ENCODE measurements at places on chromosomes 12 and 14.
A peak's percentile ranks its signal among the peaks of the same experiment; 100 is the strongest.

GRCh38 chr12:24814379-24815113 is 134.4 kb downstream of the BCAT1 start:
- no peak for DNase-seq

DNA sequence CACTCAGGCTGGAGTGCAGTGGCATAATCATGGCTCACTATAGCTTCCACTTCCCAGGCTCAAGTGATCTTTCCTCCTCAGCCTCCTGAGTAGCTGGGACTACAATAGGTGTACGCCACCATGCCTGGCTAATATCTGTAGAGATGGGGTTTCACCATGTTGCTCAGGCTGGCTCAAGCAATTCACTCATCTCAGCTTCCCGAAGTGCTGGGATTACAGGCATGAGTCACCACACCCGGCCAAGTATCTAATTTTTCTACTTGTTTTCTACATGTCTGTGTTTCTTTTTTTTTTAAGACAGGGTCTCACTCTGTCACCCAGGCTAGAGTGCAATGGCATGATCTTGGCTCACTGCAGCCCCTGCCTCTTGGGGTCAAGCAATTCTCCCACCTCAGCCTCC is 119.7 kb upstream of the MED13L start:
- DNase-seq: no peak

DNA sequence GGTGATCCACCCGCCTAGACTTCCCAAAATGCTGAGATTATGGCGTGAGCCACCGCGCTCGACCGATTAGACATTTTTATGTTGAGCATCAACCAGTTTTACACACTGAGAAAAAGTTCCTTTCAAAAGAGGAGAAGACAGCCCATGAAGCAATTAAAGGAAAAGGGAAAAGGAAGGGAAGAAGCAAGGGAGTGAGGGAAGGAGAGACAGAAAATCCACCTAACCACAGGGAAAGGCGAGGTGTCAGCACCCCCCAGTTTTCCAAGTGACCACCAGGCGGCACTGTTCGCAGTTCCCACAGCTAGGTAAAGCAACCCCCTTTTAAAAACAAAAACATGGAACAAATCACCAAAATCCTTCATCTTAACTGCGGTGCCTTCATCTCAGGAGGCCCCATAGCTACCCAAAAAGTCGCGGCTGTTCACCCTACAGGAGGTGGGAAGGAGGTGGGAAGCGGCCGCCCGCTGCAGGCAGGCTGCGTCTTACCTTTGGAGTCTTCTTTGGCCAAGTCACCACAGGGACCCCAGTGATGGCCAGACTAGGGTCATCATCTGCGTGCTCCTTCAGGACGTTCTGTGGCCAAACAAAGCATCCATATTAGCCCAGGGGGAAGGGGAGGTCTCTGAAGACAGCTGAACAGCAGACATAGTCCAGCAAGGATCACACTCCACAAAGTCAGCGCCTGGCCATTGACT is 86.6 kb downstream of the KDM2B start:
- DNase-seq: peak; percentile 48

DNA sequence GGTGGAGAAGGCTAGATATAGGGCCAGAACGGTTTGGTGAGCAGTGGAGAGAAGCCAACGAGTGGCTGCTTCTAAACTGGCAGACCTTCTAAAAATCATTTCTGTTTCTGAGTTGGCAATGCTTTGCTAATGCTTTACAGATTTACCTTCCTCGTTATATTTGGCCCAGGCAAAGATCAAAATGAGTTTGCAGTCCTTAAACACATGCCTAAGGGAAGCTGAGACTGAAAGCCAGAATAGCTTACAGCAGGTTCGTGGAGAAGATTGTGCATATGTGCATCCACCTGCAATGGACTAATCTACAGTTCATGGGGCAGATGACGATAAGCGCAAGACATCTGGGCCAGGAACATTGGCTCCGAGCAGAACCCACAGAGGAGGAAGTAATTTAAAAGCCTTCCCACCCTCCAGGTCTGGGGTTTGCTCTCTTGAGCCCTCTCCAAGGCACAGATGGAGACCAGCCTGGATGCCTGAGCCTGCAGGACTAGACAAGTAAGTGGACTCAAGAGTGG is 99.4 kb downstream of the NINJ2 start:
- DNase-seq: no peak

DNA sequence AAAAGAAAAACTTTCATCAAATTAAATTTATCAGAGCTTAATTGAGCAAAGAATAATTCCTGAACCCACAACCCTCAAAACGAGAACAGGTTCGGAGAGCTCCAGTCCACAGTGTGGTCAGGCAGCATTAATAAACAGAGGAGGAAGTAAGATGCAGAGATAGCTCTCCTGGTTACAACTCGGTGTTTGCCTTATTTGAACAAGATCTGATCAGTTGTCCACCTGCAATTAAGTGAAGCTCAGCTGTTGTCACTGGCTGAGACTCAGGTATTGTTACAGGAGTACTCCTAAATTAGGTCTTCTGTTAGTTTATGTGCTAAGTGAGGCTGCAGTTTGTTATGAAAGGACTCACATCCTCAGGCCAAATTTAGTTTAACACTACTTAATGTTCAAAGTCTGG is 451.4 kb upstream of the PDE3A start:
- DNase-seq: no peak

DNA sequence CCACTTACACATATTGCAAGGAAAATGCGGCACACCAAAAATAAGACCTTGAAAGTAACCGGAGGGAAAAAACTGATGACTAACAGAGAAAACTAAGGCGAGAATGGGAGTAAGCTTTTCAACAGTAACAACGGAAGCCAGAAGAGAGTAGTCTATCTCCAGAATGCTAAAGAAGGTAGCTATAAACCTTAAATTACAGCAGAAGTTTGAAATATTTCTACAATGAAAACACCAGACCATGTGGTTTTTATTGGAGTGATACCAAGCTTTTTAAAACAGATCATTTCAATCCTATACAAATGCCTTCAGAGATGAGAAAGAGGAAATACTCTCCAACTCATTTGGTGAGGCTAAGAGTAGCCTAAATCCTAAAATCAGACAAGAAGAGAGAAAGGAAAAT is 209.5 kb downstream of the ANO6 start:
- DNase-seq: no peak

- DNase-seq: no peak
These were observed 6.6 kb downstream of the BRF1 start for GRCh38 chr14:105294142-105294597.

DNA sequence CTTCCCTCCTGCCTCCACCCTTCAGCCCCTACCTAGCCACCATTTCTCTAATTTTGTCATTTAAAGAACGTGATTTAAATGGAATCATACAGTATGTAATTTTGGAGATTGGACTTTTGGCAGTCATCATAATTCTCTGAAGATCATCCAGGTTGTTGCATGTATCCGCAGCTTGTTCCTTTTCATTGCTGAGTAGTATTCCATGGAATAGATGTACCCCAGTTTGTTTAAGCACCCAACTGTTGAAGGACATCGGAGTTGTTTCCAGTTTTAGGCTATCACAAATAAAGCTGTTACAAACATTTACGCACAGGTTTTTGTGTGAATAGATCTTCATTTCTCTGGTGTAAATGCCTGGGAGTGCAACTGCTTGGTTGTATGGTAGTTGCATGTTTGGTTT is 61.1 kb upstream of the PWP1 start:
- no peak for DNase-seq

DNA sequence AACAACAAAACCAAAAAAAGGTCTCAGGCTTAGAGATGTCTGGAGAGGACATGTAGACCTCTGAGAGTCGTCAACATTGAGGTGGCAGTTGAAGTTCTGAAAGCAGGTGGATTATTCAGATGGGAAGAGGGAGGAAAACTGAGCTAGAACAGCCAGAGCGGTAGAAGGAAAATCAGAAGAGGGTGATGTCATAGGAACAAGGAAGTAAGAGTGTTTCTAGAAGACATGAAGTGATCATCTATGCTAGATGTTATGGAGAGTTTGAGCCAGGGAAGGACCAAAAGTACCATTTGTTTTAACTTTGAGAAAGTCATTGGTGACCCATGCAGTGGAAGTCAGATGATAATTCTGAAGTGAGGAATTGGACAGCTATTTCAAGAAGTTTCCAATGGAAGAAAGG is 316.2 kb upstream of the RGS6 start:
- no peak for DNase-seq

- no peak for DNase-seq
These were observed 91.1 kb upstream of the DYNC1H1 start for GRCh38 chr14:101873076-101873825.

- no peak for DNase-seq
These were observed 102.1 kb upstream of the GZMB start for GRCh38 chr14:24735984-24736630.

GRCh38 chr14:48582938-48583337 is 907.5 kb upstream of the MDGA2 start:
- DNase-seq: no peak

- DNase-seq: no peak
These were observed 15.8 kb downstream of the WNT5B start for GRCh38 chr12:1644534-1645438.

- no peak for DNase-seq
These were observed 220.0 kb downstream of the RAD51B start for GRCh38 chr14:68039593-68039992.

GRCh38 chr12:18551701-18552100 is 186.1 kb downstream of the PLCZ1 start:
- DNase-seq: no peak

Data from stimulated activated effector memory CD8-positive, alpha-beta T cell treated with anti-CD3 and anti-CD28 coated beads, Interleukin-12 subunit alpha, Interleukin-12 subunit beta, amount 100 ng/mL, for 72 hours (primary cell).